RKO (cell line): ENCODE measurements at places on chromosomes 4 and X.

GRCh38 chrX:28491941-28492340 is 95.3 kb upstream of the IL1RAPL1 start:
- no peak for DNase-seq

DNA sequence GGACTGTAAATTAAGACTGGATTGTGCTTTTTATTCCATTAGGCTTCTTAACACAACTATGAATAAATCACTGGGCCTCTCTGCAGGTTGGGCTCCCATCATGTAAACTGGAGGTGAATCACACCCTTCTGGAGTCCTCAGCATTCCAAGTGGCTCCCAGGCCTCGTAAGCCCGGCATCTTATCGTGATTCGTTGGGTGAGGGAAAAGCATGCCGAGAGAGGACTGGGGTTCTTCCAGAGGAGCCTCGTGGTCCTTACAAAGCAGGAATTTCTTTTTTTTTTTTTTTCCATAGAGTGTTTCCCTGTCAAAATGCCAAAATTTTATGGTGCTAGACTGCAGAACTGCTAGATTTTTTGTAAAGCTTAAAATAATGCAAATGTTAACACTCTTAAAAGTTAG is 20.0 kb downstream of the CLDN22 start:
- no peak for DNase-seq

GRCh38 chr4:153111426-153112040 is 92.7 kb upstream of the TRIM2 start:
- no peak for DNase-seq

DNA sequence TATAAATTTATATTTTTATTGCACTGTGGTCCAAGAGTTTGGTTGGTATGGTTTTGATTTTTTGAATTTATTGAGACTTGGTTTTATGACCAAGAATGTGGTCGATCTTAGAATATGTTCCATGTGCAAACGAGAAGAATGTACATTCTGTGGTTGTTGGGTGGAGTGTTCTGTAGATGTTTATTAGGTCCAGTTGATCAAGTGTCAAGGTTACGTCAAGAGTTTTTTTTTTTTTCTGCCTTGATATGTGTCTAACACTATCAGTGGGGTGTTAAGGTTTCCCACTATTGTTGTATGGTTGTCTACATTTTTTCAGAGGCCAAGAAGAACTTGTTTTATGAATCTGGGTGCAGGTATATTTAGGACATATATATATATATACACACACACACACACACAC is 10.8 kb downstream of the ETDB start:
- no peak for DNase-seq

GRCh38 chr4:41366911-41367517 is 110.3 kb downstream of the UCHL1 start:
- DNase-seq, result no peak

DNA sequence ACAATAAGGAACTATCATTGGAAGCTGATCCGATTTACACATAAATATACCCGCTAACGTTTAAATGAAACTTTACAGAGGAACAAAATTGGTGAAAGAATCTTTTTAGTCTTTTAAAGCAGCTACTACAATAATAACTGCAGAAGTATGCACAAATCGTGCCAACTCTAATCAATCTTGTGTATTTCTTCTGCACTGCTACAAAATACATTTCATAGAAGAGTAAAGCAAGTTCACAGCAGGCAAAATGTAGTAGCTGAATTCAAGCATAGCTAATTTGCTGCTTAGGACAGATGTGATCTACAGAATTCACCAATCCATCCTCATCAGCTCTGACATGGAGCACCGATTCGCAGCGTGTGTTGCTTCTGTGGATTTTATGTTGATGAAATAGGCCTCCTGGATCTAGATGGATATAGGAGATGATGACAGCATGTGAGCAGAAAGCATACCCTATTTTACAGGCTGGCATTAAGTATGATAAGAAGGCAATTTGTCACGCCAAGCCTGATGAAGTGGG is 367.3 kb upstream of the FGF13 start:
- DNase-seq, result no peak

- DNase-seq, result no peak
Measured at GRCh38 chr4:3713817-3714641, 52.2 kb upstream of the ADRA2C start.

GRCh38 chr4:132328761-132329160 is 820.3 kb upstream of the PCDH10 start:
- no peak for DNase-seq

DNA sequence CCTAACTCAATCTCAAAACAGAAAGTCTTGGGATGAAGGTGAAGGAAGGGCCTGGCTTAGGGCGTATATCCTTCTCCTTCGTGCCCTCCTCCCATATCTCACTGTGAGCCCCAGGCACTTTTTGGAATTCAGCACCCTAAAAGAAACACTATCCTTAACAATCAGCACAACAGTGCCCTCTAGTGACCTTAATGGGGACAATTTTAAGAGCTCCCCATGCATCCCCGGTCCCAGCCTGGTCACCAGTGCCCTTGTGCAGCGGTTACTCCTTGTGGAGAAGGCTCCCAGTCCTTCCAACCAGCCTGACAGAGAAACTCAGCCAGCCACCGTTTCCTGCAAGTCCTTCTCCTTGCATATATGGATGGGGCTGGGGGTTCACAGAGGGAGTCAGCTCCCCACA is 4.2 kb downstream of the PAK3 start:
- DNase-seq, result peak; percentile 49

DNA sequence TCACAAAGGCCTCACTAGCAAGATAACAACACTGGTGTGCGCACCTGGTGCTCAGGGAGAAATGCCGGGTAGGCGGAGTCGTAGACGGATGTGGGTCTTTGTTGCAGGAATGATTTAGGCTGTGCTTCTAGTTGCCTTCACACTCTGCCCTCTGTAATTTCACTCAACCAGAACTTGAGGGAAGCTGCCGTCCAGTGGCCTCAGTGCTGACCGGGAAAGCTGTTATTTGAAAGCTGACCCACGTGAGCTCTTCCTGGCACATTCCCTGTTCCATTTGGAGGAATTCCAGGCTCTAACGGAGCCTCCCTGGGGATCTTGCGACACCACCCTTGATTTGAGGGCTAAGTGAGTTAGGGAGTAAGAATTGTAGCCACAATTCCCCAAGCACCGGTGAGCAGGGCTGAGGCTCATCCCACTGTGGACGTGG is 15.9 kb downstream of the SH3TC1 start:
- DNase-seq, result no peak

- DNase-seq, result peak; percentile 47
Measured at GRCh38 chr4:6264225-6264540, 5.5 kb upstream of the WFS1 start.

GRCh38 chr4:2671267-2671895 is 84.8 kb downstream of the TNIP2 start:
- no peak for DNase-seq

DNA sequence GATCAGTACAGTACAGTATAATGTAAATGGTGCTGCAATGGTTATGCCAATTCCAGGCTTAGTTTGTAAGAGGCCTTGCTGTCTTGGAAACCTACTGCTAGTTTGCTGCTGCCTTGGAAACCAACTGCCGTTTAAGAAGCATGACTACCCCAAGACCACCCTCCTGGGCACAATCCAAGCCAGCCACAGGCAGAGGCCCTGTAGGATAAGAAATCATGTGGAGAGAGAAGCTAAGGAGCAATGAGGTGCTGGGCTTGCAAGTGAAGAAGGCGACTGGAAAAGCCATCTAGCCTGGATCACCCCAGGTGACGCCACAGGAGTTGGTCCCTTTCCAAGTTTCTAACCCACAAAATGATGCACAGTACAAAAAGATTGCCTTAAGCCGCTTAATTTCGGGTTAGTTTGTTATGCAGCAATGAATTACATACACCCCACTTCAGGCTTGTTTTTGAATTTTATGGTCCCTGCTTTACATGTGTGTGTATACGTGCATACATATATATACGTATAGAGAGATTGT is 16.9 kb downstream of the ZFP42 start:
- DNase-seq, result no peak

- DNase-seq, result peak; percentile 91
Measured at GRCh38 chr4:177309522-177310371, at the start of gene NEIL3. NEIL3 (plus strand) TSS chr4:177309874; CDS start chr4:177309954, 80 bp downstream.

DNA sequence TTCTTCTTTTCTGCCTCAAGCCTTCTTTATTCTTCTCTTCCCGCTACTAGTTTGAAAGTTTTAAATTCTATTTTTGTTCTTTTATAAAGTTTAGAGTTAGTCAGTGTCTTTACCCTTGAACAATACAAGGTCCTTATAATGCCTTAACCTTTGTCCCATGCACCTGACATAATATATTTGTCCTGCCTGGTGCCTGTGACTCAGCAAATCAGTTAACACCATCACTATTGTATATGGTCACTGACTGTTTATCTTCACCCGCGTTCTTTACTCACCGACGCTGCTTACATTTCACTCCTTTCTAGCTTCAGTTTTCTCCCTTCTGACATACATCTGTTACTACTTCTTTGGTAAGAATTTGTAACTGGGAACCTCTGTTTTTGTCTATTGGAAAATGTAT is 5.7 kb downstream of the SMIM20 start:
- DNase-seq, result no peak

GRCh38 chr4:38308728-38309311 is 348.6 kb downstream of the PTTG2 start:
- DNase-seq, result peak; percentile 70

- peak; percentile 85 for DNase-seq
Measured at GRCh38 chr4:56301181-56301996, 85.9 kb downstream of the AASDH start.

DNA sequence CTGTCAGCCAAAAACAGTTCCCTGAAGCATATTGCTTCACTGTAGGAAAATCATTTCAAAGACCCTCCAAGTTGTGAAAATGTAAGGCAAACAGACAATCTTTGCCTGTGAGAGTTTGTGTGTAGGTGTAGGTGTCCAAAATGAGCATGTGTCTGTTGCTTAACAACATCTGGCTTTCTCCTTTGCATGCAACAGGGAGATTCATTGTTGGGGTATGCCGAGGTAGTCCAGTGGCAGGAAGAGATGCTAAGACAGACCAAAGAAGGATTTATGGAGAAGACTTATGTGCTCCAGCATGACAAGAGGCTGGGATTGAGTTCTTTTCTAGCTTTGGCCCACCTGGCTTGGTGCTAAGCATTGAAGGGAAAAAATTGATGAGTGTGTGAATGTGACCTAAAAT is 29.8 kb upstream of the SMAD1 start:
- DNase-seq, result no peak

DNA sequence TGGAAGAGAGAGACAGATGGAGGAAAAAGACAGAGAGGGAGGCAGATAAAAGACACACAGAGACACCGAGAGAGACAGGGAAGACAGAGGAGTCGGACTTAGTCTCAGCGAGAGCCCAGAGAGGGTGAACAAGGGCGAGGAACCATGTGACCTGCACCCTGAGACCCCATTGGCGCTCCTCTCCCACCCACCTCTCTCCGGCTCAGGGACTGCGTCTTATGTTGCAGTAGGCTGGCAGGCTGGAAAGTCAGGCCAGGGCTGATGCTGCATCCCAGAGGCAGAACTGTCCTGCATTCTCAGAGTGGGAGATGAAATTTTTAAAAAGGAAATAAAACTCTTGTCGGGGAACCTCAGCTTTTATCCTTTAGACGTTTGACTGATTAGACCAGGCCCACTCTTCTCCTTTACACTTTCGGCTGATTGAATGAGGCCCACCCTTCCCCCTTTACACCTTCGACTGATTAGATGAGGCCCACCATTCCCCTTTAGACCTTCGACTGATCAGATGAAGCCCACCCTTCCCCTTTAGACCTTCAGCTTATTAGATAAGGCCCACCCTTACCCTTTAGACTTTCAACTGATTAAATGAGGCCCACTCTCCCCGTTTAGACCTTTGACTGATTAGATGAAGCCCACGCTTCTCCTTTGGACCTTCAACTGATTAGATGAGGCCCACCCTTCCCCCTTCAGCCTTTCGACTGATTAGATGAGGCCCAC is 29.5 kb upstream of the IL3RA start:
- DNase-seq, result no peak

GRCh38 chrX:19760841-19761512 is 126.4 kb downstream of the SH3KBP1 start:
- no peak for DNase-seq

DNA sequence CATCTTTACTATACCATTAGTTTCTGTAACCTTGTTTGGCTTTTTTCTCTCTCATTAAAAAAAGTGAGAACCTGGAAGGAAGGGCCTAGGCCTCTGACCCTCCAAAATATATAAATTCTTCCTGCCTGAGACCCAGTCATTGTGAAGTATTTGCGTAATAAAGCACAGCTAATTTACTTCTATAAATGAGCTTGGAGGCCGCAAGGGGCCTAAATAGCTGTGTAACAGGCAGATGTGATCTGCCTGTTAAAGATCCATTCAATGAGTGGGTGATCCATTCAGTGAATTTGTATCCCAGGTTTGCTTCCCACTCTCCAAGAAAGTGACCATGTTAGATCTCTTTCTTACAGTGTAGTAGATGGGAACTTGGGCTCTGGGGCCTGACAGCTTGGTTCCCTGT is 595 bp upstream of the PYURF start:
- DNase-seq, result no peak

GRCh38 chrX:123256378-123256777 is 72.3 kb downstream of the GRIA3 start:
- no peak for DNase-seq

DNA sequence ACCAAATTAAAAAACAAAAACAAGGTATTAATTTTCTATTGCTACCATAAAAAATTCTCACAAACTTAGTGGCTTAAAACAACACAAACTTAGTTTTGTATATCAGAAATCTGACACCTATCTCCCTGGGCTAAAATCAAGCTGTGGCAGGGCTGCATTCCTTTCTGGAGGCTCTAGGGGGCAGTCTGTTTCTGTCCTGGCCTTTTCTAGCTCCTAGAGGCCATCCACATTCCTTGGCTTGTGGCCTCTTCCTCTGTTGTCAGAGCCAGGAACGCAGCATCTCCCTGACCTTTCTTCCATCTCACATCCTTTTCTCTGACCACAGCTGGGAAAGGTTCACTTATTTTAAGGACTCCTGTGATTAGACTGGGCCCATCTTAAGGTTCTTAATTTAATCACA is 38.9 kb upstream of the TLR2 start:
- peak; percentile 17 for DNase-seq

DNA sequence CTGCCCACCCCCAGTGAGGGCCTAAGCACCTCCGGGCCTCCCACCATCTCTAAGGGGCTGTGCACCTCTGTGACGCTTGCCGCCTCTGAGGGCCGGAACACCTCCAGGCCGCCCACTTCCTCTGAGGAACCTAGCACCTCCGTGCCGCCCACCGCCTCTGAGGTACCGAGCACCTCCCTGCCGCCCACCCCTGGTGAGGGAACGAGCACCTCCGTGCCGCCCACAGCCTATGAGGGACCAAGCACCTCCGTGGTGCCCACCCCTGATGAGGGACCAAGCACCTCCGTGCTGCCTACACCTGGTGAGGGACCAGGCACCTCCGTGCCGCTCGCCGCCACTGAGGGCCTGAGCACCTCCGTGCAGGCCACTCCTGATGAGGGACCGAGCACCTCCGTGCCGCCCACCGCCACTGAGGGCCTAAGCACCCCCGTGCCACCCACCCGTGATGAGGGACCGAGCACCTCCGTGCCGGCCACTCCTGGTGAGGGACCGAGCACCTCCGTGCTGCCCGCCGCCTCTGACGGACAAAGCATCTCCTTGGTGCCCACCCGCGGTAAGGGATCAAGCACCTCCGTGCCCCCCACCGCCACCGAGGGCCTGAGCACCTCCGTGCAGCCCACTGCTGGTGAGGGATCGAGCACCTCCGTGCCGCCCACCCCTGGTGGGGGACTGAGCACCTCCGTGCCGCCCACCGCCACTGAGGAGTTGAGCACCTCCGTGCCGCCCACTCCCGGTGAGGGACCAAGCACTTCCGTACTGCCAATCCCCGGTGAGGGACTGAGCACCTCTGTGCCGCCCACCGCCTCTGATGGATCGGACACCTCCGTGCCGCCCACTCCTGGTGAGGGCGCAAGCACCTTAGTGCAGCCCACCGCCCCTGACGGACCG is 977 bp downstream of the MAGEE1 start:
- no peak for DNase-seq

GRCh38 chr4:55178226-55179005 is 53.0 kb upstream of the KDR start:
- DNase-seq, result no peak
